BJ (cell line): ENCODE measurements at places on chromosomes 5 and 9. TPM values are rescaled to one million over a fixed set of nuclear protein-coding genes. Genes with fewer than 3 reads are reported as not detected.

GRCh38 chr5:67941614-67942401, 273.7 kb upstream of the PIK3R1 start:
- DNase-seq = no peak

DNA sequence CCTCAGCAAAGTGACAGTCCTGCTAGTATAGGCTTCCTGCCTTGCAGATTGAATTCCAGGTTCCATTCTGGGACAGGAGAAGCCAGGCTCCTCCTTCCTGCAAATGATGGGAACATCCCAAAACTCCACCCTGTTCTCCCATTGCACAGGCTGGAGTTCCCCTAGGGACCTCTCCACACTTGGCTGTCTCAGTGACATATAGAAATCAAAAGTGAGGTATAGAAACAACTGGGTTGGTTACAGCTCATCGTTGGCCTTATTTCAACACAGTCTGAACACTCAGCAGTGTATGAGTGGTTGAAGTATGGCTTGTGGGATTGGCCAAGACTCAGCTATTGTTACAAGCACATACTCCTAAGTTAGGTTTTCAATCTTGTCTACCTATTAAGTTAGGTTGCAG, 157.8 kb upstream of the FTMT start:
- no peak for DNase-seq

- no peak for DNase-seq
Measured at GRCh38 chr5:179974946-179975712, 67.4 kb upstream of the TBC1D9B start.

DNA sequence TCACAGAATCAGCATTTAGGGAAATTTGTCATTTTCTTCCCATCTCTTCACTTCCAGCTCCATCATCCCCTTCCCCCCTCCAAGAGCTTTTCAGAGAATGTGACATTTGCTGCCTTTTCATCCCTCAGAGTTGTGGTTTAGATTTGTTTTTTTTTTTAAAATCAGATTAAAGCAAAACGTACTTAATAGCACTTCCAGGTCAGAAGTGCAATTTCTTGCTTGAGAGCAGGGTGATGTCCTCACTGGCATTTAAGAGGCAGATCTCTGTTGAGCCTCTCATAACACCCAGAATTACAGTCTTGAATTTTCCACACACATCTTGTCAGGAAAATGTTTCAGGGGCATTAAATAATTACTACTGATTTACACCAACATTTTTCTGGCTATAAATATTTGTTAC, 236.8 kb upstream of the VLDLR start:
- no peak for DNase-seq

- no peak for DNase-seq
Measured at GRCh38 chr5:75338408-75338807, 1.4 kb downstream of the HMGCR start.

- no peak for DNase-seq
Measured at GRCh38 chr9:96874947-96875460, 20.7 kb upstream of the ZNF782 start.

DNA sequence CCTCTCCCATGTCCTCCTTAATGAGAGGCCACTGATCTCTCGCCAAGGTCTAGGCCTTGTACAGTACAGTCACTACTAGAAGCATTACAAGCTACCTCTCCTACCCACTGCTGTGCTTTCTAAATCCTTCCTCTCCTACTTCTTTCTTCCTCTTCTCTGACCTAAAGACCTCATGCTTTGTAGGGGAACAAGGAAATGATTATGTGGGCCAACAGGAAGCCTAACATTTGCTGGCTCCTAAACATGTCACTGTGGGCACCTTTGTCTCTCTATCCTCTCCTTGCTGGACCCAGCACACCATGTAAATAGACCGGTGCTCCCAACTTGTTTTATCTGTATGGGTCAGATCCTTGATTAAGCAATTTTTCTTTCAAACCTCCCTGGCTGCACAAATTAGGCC, 16.7 kb downstream of the SLC28A3 start:
- DNase-seq = no peak

- no peak for DNase-seq
Measured at GRCh38 chr5:178309271-178310013, 76.8 kb upstream of the PHYKPL start.

GRCh38 chr9:128893354-128893753, 11.4 kb downstream of the LRRC8A start:
- DNase-seq = no peak

GRCh38 chr9:93092251-93092991, 3.6 kb upstream of the CARD19 start:
- DNase-seq = no peak

The EQTN gene
- polyA plus RNA-seq = not detected in 2 replicates

The ARL14EPL gene
- not detected in 2 replicates for polyA plus RNA-seq

The DPYSL3 gene
- 48.3 and 49.6 TPM in 2 replicates for polyA plus RNA-seq

The IL13 gene
- not detected in 2 replicates for polyA plus RNA-seq

The INSL6 gene
- polyA plus RNA-seq = not detected in 2 replicates

The HTR1A gene
- polyA plus RNA-seq = not detected in 2 replicates
